ENCODE measurements at places on chromosomes 11 and 22.

DNA sequence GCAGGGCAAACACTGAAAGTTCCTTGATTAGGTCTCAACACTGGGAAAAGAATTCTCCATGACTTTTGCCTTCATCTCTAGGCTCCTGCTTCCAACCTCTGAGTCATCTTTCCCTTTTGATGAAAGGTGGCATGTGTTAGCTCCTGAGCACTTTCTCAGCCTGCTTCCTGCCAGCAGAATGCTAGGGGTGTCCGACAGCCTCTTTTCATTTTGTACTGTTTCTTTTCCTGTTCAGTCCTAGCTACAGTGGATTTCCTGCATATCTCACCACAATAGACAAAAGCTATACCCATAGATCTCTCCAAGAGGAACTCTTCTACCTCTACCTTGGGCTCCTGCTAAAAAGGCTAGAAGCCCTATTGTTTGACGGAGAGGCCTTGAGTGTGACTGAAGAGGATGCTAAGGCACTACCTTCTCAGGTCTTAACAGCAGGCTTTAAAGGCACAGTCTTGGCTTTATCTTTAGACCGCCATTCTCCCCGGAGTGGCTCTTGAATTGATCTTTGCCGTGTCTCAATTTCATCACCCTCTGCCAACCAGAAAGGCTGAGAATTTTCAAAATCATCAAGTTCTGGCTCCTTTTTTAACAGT is 145.5 kb downstream of the RBFOX2 start:
- peak; percentile 77 for DNase-seq

DNA sequence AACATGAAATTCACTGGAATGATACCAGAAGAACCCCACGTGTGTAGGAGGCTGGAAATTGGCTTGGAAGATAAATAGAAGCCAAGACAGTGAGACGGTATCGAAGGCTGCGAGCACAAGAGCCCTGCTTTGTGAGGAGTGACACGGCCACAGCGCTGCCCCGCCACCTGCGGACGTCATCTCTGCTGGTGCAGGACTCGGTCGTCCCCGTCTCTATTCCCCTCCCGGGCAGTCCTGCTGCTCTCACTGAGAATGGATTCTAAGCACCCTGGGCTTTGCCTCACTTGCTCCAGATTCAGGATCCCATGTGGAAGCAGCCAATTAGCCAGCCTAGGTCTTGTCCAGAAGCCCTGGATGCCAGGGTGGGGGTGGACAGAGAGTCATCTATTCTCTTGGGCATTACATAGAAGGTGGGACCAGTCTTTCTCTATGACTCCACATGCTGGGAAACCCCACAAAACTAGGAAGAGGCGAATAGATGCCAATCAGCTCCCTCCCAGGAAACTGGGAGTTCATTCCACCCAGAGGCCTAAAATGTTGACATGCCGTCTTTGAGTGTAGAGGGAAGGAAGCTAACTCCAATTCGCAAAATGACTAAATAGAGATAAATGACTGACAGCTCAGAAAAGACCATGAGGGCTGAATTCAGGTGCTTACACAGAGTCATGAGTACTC is 25.1 kb downstream of the APOL3 start:
- no peak for DNase-seq

- DNase-seq = peak; percentile 45
Measured at GRCh38 chr11:119377961-119378667, 3.4 kb downstream of the USP2 start.

DNA sequence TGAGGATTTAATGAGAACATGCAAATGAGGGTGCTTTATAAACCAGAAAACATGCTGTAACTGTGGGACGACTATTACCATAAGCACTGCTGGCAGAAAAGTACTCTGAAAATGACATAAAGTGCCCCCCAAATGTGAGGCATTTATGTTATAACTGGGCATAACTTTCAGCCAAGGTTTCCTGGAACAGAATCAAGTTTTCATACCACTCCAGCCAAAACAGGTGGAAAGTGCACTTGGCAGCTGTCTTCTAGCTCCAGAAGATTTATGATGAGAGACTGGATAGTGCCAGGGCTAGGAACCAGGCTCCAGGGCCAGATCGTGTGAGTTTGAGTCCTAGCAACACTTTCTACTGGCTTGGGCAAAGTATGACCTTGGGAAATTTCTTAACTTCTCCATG is 339.2 kb downstream of the TENM4 start:
- DNase-seq = no peak

DNA sequence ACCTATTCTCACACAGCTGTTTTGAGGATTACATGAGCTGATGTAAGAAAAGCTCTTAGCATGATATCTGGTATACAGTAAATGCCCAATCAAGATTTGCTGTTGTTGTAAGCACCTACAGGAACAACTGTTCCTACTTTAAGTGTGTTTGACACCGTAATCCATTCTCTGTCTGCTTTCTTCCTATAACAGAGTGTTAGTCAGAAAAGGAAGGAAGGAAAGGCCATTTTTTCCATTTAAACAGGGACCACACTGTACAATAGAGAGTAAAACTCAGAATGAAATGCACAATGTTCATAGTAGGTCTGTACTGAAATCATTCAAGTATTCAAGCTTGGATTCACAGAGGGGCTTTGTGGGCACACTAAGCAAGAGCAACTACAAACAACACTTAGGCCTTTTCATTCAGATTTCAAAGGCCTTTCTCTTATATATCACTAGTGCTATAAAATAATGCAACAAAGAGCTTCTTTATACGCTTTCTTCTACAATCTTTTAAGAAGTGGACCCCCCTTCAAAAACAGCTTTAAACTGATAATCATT is 21.5 kb downstream of the MTCH2 start:
- no peak for DNase-seq

GRCh38 chr22:33699176-33699575 is 221.1 kb downstream of the LARGE1 start:
- no peak for DNase-seq

DNA sequence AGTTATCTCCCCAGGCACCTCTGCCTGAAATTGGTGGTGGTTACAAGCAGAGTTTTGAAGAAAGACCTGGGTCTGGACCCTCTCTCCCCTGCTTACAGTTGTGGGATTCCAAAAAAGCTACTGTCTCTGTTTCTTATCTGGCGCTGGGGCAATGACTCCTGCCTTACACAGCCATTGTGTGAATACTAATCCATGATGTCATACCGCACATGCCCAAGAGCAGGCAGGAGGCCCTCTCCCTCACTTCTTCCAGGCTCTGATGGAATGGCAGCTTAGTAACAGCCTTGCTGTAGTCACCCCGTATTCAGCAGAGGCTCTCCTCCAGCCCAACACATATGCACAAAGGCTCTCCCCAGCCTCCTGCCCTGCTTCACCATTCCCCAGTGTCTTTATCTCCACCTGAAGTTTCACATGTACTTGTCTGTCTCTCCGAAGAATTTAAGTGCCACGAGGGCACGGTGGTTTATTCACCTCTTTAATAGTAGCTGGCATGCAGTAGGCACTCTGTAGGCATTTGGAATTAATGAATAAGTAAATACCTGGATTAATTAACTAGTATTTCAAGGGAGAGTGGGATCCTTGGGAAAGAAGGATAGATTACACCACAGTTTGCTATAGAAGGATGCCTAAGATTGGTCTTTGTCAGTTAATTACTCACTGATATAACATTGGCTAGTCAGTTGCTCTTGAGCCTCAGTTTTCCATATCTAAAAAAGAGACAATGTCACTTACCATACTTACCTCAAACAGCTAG is 165.6 kb downstream of the ETS1 start:
- DNase-seq = peak; percentile 81

- peak; percentile 80 for DNase-seq
Measured at GRCh38 chr11:10294290-10294953, 403 bp upstream of the SBF2 start.

GRCh38 chr11:47914743-47915142 is 65.6 kb upstream of the PTPRJ start:
- no peak for DNase-seq

DNA sequence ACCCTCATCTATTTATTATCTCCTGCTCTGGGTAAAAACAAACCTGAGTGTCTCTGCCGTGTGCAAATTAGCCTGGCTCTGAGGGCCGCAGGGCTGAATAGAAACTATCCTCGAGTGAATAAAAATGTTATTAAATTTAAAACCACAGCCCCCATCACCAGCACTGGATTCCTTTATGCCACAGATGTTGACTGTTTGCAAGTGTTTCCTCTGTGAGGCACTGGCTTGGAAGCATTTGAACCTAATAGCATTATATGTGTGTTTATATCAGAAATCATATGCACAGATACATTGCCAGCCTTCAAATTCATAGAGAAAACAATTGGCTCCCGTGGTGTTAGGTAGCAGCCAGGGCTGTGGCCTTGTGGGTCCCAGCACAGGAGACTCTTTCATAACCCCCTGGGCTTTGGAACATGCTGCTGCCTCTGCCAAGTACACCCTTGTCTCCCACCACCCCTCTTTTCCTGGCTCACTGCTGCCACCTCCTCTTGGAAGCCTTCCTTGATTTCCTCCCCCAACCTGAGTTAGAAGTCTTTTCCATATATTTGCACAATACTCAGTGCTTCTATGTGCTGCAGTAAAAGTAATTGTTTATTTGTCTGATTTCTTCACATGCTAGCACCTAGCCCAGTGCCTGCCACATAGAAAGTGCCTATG is 294.4 kb downstream of the DDX10 start:
- DNase-seq = no peak
